ENCODE measurements at places on chromosomes 7 and 10.

DNA sequence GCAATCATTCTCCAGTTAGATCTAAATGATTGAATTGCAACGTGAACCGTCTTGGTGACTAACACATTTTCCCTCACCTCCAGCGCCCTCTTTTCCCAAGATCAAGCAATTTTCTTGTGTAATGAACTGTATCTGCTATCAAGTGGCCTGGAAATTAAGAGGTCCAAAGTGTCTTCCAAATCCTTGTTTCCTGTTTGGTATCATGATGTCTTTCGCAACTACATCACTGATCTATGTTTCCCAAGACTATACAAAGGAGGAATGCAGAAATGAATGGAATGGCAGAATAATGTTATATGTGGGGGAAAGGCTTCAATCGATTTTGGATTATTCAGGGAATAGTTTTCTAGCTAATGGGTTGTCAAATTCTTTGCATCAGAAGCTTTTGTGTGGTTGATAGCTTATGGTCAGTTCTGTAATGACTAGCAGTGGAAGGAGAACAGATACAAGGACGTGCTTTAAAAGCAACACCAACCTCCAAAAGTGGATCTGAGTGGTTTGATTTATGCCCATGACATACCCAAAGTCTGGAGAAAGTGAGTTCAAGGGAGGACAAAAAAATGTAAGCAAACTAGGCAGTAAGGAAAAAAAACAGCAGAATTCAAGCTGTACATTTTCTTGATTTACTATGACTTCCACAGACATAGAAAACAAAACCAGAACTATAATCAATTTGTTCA lies 14.6 kb upstream of the ZEB1 start:
- no peak for DNase-seq

DNA sequence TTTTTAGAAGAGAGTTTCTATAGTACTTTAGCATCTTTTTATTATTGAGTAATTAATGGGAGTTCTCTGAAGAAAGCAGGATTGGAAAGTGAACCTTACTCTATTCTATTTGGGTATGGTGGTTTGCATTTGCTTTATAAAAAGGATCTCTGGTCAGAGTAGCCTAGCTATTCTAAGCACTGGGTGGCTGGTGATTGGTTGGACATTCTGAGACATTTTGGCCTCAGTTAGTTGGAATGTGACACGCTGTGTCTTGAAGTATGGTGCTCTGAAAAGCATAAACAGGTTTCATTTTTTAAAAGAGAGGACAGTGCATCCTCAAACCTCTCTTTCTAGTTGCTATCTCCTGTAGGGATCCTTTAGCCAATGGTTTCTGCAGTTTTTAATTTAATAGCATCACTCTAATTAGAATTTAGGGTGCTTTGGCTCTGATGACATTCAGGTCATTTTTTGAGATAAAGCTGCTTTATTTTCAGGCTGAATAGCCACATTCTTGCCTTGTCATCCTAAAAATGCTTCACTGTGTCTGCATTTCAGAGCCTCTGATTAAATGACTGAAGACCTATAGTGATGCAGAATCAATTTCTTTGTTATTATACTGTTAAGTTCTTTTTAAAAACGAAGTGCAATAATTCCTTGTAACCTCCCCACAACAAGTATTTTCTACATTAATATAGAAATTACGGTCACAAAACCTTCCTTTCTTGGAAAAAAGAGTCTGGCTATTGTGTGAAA lies 20.6 kb downstream of the TMEM178B start:
- DNase-seq, result no peak

DNA sequence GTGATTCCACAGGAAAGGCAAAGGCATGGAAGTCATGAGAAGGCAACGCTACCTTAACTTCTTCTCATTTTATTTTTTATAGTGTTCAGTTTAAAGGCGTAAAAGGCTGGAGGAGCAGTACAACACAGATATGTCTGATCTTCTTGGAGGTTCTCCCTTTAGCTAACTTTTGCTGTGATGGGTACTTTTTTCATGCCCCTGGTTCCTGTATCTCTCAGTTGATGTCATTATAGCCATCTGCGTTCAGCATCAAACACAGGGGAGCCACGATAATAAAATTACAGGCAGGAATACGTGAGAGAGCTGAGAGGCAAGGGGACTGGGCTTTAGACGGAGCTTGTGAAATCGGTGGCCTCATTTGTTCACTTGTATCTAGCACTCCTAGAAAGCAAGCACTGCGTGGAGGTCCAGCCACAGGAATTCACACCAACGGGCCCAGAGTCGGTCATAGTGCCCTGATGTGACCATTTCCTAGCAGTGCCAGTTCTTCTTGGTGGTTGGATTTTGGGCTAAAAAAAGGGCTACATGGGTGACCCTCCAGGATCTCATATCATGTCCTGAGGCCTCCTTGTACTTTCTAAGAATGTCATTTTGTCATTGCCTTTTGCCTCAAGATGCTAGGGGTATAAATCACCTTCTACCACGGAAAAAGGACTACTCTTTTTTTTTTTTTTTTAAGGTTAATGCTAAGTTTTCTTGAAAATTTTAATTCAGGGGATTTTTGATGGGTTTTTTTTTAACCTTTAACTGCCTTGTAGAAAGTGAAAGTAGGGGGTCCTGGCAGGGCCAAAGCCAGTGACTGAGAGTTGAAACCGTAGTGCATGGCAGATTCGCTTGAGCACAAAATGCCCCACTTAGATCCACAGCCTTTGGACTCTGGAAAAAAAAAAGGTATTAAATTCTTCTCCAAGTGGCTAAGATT lies 191.5 kb downstream of the CELF2 start:
- no peak for DNase-seq

DNA sequence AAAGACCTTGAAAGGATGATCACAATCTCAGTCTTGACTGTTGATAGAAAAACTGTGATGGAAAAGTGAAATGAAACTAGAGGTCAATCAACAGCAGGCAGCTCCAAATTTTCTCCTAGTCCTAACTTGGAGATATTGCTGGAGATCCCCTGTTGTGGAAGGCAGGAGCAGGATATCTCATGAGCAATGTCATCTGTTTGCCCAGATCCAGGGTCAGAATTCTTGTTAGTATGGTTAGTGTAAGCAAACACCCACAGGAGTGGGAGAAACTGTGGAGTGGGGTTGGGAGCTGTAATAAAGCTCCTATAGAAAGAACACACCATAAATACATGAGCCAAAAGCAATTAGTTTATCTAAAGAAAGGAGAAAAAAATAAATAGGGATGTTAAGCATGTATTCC lies 169.0 kb downstream of the AKR1D1 start:
- no peak for DNase-seq

DNA sequence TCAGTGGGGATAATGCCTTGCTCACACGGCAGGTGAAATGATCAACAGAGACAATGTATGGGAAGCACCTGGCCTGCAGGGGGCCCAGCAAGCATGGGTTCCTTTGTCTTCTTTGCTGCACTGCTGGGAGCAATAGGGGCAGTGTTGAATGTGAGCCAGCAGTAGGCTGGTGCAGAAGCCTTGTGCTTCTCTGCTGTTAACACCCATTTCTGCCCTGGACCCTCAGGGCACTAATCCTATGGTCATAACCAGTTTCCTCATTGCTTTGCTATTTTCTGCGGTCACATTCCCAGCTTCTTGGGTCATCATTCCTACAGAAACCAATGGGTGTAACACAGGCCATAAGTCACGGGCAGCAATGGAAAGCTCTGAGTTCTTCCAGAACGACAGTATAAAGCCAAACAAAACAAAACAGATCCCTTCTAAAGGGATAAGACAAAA lies 10.9 kb upstream of the LGI1 start:
- DNase-seq, result peak; percentile 59

DNA sequence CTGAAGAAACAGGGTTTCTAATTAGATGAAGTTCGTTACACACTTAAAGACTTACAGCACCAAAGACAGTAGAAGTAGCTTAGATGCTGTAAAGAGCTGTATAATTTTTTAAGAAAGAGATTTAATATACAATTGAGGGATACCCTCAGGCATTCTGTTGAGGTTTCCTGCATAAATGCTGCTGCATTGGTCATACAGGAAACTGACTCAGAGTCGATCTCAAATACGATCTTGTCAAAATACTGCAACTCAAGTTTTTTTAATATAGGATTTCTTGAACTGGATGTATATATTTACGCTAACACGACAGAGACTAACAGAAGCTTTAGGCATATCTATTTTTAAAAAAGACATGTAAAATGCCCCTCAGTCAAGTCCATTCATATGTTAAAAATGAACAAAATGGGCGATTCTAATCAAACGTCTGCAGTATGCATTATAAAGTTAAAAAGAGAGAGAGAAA lies 2.4 kb upstream of the ARID5B start:
- DNase-seq, result no peak

DNA sequence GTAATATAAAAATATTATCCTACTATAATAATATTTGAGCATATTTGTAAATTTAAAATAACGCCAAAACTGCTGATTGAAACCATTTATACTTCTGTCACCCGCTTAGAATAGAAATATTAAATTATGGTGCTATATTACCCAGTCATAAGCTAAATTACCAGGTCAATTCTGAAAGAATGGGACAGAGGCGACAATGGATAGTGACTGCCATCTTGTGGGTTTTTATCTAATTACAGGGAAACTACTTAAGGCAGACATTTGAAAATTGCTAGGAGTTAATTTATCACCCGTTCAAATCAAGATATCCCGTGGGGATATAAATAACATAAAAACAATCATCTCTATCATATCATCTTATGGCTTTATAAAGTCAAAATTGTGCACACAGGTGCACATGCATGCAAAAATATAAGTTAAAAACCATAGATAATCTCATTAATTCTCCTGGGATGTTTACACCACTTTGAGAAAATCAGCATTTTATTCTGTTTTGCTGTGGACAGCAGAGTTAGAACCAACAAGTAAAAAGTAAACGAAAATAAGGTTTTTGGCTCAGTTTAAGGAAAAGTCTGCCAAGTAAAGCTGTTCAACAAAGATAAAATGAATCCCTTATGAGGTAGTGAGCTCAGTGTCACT lies 41.3 kb upstream of the HPSE2 start:
- DNase-seq, result no peak

DNA sequence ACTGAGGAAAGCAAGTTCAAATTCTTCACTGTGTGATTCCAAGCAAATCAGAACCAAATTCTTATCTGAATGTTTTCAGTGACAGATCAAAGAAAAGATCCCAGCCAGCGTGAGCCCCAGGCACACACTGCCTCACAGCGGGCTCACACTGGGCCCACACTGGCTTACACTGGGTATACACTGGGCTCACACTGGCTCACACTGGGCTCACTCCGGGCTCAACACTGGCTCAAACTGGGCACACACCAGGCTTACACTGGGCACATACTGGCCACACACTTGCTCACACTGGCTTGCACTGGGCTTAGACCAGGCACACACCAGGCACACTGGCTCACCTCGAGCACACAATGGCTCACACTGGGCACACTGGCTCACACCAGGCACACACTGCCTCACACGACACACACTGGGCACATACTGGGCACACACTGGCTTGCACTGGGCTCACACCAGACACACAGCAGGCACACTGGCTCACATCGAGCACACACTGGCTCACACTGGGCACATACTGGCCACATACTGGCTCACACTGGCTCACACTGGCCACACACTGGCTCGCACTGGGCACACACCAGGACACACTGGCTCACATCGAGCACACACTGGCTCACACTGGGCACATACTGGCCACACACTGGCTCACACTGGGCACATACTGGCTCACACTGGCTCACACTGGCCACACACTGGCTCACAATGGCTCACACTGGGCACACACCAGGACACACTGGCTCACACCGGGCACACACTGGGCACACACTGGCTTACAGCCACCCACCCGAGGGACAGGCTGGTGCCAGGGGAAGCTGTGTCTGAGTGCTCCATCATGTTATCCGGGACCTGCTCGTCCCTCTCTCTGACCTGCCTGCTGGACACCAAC lies 156.3 kb downstream of the PTPRN2 start:
- no peak for DNase-seq

GRCh38 chr7:70884440-70884764 lies 247.5 kb upstream of the GALNT17 start:
- DNase-seq, result no peak

GRCh38 chr10:104928734-104929133 lies 287.6 kb downstream of the SORCS3 start:
- DNase-seq, result no peak

DNA sequence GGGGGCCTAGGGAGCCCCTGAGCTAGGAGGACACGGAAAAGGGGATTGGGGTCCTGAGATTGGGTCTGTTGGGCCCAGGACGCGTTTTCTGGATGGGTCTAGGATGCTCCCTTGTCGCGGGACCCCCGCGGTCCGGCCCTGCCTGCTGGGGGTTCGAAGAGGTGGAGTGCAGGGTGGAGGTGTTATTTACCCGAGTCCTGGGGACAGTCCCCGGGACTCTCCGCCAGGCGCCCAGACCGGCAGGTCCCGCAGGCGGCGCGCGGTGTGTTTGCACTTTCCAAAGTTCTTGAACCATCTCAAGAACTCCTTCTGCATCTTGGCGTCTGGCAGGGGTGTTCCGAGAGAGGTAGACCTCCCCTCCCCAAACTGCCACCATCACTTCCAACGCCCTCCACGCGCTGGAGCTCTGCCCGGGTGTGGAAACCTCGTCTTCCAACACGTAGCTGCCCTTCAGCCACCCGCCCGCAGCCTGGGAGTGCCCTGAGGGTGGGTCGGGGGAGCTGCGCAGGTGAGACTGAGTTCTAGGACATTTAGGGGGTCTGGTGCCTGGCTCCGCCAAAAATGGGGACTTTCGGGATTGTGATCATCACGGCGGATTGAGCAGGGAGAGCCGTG lies 569 bp downstream of the CAV1 start:
- no peak for DNase-seq

GRCh38 chr7:27723085-27723484 lies 16.9 kb upstream of the TAX1BP1 start:
- DNase-seq, result no peak

DNA sequence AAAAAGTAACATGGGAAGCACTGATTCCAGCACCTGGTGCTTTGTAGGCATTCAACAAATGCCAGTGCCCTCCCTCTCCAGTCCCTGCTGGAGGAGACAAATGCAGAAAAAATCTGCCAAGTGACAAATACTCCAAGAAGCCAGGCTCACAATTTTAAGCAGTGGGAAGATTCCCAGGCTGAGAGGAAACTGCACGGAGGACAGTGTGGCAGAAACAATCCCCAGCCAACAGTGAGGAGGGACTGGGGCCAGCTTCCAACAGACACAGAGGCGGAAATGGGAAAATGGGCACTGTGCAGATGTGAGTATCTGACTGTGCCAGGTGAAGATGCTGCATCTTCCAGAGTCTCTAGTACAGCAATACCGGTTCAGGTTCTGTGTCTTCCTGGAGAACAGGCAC lies 106.3 kb downstream of the SLIT1 start:
- DNase-seq, result no peak

DNA sequence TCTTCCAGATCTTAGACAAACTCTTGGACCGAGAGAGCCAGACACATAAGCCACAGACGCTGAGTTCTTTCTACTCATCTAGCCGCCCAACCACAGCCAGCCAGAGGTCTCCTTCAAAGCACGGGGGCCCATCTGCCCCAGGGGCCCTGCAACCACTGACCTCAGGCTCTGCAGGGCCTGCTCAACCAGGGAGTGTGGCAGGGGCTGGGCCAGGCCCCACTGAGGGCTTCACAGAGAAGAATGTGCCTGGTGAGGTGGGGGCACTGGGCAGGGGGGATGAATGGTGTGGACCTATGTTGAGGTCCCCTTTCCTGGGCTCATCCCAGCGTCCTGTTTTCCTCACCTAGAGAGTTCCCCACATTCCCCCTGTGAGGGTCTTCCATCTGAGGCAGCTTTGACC lies 11.4 kb downstream of the ZSWIM8 start:
- no peak for DNase-seq

- DNase-seq, result no peak
Observed at GRCh38 chr7:159040912-159041711, 103.6 kb downstream of the VIPR2 start.

GRCh38 chr7:12357508-12357907 lies 46.2 kb downstream of the VWDE start:
- no peak for DNase-seq

GRCh38 chr10:121189066-121189465 lies 337.9 kb downstream of the WDR11 start:
- no peak for DNase-seq
